M059J (cell line): ENCODE measurements at places on chromosomes 6 and 20. TPM values are rescaled to one million over a fixed set of nuclear protein-coding genes. Genes with fewer than 3 reads are reported as not detected.
A peak's percentile ranks its signal among the peaks of the same experiment; 100 is the strongest.

Gene PSMG4
- 29.9 and 35.1 TPM in 2 replicates for total RNA-seq

Gene OTOR
- not detected in 2 replicates for total RNA-seq

Gene C4A
- total RNA-seq = 4.1 and 5.6 TPM in 2 replicates

Gene PKHD1
- 0.02 TPM in 1 of 2 replicates, not detected in the other for total RNA-seq

Gene LTB
- total RNA-seq = 2.1 and 4.6 TPM in 2 replicates

GRCh38 chr6:1612974-1613306 lies 3.2 kb downstream of the FOXC1 start:
- peak; percentile 93 for DNase-seq

DNA sequence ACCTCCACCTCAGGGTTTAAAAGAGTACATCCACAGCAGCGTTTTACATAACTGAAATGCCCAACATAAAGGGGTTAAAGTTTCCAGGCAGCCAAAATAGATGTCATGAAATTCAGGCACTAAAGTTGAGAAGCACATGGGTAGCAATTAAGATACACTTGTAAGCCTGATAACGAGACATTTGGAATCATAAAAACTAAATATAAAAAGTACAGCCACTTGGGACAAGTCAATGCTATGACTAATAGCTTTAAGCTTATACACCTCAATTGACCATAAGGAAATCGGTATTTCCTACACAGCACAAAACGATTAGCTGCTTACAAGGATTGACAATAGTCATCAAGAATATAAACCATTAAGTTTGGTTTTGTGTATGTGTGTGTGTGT lies 11.8 kb downstream of the LOC128125822 start:
- DNase-seq = peak; percentile 8

DNA sequence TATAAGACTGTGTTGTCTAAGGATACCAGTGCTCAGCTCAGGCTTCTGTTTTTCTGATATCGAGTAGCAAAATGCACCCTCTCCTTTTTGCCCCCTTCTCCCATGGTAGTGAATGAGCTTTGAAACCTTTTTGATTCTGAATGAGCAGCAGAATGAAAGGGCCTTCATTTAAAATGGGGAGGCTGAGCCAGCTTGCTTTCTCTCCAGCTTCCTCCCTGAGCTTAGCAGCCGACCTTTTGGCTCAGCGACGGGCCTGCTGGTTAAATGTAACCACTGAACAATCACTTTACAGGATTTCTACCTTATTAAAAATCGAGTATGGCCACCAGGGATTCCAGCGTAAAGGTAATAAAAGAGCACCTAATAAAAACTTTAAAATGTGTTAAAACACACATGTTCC lies 133.7 kb upstream of the SPACA1 start:
- DNase-seq = no peak

GRCh38 chr6:107187630-107188029 lies 72.3 kb upstream of the BEND3 start:
- no peak for DNase-seq

- no peak for DNase-seq
Measured at GRCh38 chr6:16067568-16067967, 61.3 kb upstream of the MYLIP start.

- no peak for DNase-seq
Measured at GRCh38 chr6:154842833-154843232, 109.6 kb downstream of the SCAF8 start.

- DNase-seq = no peak
Measured at GRCh38 chr6:69422020-69422419, 374.8 kb downstream of the LMBRD1 start.

GRCh38 chr6:32970413-32971241 lies 2.2 kb downstream of the BRD2 start:
- DNase-seq = peak; percentile 94

DNA sequence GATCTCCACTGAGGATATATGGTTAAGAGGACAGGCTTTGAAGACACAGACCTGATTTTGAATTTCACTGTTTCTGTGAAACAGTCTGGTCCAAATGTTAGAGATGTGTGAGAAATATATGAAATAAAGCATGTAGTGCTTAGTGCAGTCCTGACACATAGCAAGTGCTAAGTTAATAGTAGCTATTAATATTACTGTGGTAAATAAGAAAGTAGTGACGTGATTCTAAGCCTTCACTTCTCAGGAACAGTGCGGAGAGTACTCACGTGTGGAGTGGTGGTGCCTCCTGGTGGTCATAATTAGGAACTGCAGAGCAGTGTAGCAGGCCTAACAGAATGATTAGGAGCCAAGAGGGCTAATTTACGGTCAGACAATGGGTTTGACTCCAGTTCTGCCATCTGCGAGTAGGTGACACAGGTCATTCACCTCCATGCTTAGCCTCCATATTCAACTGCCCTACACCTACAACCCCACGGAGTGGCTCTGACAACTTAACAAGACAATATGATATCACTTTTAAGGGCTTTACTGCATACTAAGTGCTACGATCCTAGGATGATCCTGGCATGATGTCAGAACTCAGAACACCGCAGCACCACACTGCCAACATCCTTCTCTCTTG lies 106.2 kb downstream of the JPH2 start:
- DNase-seq = peak; percentile 86

DNA sequence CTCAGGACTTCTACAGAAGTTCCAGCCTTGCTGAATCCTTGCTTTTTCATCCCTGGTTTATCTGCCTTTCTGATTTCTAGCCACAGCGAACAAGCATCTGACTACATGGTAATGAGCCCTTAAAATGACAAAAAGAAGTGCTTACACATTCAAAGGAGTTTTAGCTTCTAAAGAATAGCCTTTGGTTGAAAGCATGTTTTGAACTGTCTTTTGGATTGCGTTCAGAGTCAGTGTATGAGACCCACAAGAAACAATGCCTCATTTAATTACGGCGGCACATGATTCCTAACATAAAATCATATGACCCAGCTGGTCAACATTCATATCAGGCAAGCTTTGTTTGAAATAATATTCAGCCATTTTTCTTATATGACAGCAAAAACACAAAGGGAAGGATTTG lies 784.2 kb downstream of the KIF16B start:
- no peak for DNase-seq

- peak; percentile 22 for DNase-seq
Measured at GRCh38 chr20:46559685-46560440, 9.4 kb upstream of the OCSTAMP start.

GRCh38 chr6:129235167-129236000 lies 352.4 kb downstream of the LAMA2 start:
- no peak for DNase-seq

DNA sequence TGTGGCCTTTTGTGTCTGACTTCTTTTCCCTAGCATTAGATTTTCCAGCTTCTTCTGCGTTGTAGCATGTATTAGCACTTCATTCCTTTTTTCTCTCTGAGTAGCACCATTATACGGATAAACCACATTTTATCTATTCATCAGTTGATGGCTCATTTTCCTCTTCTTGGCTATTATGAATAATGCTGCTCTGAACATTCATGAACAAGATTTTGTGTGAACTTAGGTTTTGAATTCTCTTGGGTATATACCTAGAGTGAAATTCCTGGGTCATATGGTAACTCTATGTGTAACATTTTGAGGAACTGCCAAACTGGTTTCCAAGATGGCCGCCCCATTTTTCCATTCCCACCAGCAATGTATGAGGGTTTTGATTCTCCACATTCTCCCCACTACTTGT lies 28.7 kb downstream of the SLC22A16 start:
- no peak for DNase-seq

DNA sequence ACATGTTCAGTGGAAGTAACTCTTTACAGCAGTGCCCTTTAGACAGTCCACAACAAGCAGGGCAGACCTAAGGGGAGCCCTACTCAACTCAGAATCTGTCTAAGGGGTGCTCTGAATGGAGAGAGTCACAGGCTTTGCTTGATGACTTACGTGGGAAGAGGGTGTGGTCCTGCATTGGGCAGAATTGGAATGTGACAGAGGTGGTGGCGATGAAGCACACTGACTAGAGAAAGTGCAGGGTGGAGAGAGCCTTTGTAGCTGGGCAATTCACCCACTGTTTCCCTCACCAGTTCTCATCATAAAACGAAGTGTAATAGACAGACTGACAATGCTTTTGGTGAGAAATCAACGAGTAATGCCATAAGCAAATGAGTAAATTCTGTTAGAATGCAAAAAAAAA lies 11.2 kb downstream of the TP53INP2 start:
- DNase-seq = no peak

- no peak for DNase-seq
Measured at GRCh38 chr20:20518263-20518662, 150.4 kb downstream of the INSM1 start.

DNA sequence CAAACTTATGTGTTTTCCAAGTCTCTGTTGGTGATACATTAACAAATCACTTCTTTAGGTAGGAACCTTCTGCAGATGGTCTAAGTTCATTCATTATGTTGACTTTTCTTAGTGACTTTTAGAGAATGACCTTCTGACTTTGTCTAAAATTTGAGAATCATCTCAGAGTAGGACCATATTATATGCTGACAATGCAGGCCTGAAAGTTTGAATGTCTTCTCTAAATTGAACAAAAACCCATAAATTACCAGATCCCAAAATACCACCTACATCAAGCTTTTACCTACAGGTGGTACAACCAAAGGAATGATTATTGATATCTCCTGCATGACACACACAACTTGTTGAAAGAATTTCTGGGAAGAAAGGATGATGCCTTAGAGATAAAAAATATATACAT lies 191.5 kb downstream of the SOD2 start:
- DNase-seq = no peak

DNA sequence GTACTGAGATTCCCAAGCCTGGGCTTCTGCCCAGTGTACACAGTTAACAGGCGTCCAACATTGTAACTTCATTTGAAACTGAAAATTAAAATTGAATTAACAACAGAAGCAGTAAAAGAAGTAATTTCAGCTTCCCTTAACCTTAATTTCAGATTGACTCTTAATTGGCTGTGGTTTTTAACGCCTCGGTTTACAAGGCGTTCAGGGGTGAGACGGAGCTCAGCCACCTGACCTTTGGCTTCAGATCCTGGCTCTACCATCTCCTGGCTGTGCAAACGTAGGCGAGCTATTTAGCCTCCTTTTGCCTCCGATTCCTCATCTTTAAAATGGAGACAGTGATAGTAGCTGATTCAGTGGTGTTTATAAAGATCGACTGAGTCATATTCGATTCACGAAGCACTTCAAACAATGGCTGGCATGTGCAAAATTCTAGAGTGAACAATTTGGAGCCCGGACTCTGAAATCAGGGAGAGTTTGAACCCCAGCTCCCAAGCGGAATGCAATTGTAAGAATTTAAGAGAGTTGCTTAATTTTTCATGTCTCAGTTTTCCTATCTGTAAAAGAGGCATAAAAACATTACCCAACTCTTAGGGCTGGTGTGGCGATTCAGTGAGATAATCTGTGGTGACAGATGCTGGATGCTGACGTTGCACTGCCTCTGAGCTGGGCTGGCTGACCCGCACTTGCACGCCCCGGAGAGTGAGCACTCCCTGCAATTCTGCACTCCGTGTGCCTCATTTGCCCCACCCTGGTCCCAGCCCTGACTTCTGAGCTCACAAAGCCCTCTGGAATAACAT lies 23.5 kb upstream of the OCSTAMP start:
- DNase-seq = peak; percentile 22

DNA sequence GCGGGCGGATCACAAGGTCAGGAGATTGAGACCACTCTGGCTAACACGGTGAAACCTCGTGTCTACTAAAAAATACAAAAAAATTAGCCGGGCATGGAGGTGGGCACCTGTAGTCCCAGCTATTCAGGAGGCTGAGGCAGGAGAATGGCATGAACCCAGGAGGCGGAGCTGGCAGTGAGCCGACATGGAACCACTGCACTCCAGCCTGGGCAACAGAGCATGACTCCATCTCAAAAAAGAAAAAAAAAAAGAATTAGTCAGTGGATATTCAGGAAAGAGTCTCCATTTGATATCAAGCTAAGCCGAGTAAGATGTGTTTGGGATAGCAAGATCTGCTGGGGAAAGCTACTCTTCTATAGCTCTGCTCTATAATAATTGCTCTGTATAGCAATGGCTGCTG lies 41.0 kb downstream of the MOCS1 start:
- no peak for DNase-seq

DNA sequence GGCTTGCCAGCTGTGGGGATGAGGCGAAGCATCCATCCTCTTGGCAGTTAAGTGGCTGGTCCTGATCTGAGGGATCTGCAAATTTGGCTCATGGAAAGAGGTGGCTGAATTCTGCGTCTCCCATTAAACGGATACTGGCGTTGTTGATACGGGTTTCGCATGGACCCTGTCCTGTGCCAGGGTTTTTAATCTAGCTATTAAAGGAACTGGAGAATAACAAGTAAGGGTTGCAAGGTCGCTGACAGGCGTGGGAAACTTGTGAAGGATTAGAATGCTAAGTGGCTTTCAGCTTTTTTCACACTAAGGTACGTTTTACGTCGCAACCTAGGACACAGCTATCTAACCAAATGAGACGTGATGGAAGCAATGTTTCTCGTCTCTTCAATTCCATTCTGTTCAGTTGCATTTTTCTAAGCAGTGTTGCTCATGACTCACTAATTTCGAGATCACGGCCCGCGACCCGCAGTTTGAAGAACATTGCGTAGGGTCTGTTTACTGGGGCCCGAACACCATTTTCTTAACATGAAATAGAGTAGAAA lies 852 bp downstream of the GMNN start:
- peak; percentile 75 for DNase-seq

- no peak for DNase-seq
Measured at GRCh38 chr6:165848086-165848426, 185.0 kb upstream of the PDE10A start.

GRCh38 chr20:58864346-58864745 lies 11.8 kb downstream of the GNAS start:
- peak; percentile 25 for DNase-seq
